Heart left ventricle (tissue), 16 donors: ENCODE measurements at places on chromosomes 12 and 14.
A peak's percentile ranks its signal among the peaks of the same experiment; 100 is the strongest.

GRCh38 chr12:131312793-131313545, 359.3 kb downstream of the ADGRD1 start:
- H3K4me3 ChIP-seq: no peak overlapping the region
- H3K36me3 ChIP-seq: no peaks in the 10 kb centered on the region
- no peaks in the 10 kb centered on the region for H3K4me1 ChIP-seq
- peaks cover 4% of the 10 kb centered on the region for H3K27me3 ChIP-seq
- DNase-seq: no peak

DNA sequence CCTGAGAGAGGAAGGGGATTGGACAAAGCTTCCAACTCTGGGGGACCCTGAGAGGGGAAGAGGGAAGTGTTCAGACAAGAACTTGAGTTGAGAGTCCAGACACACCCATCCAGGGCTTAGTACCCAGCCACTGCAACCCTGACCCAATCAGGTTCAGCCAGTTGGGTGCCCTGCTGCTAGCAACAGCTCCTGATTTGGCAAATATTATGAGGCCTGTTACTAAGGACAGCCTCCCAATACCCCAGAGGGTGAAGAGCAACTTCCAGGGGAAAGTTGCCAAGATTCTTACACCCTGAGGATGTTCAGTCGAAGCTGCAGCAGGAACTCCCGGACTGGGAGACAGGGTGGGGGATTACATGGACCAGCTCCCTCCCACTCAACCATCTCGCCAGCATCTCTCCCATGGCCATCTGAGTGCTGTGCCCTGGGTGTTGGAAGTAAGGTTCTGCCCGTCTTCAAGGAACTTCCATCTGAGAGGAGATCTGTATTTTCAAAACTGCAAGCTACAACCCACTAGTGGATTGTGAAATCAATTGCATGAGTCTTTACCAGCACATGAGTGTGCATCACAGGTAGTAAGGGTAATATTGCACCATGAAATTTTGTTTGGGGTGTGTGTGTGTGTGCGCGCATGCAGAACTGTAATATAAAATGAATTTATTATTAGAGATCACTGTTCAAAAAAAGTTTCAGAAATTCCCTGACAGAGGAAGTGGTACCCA, 11.5 kb upstream of the KRT78 start:
- no peaks in the 10 kb centered on the region for H3K4me1 ChIP-seq
- no peaks in the 10 kb centered on the region for H3K27me3 ChIP-seq
- no peaks in the 10 kb centered on the region for H3K36me3 ChIP-seq
- DNase-seq: peak; percentile 50

DNA sequence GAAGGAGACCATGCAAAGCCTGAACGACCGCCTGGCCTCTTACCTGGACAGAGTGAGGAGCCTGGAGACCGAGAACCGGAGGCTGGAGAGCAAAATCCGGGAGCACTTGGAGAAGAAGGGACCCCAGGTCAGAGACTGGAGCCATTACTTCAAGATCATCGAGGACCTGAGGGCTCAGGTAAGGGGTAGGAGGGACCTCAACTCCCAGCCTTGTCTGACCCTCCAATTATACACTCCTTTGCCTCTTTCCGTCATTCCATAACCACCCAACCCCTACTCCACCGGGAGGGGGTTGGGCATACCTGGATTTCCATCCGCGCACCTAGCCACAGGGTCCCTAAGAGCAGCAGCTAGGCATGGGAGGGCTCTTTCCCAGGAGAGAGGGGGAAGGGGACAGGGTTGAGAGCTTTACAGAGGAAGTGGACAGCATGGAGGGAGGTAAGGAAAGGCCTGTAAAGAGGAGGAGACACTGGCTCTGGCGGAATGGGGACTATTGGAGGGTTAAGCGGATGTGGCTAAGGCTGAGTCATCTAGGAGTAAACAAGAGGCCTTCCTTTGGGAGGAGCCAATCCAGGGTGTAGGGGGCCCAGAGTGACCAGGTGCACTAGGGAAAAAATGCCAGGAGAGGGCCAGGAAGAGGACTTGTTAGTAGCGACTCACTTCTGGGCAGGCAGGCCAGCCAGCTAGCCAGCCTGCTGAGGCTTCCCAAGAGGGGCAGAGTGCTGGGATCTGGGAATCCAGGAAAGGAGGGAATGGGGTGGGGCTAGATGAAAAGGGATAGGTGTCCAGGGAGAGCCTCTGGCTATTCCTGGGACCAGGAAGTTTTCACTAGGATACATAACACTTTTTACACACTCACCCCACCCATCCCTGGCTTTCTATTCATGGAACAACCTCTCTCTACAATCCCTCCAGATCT, 754 bp downstream of the KRT18 start:
- no peak overlapping the region for H3K27ac ChIP-seq
- DNase-seq: no peak
- no peaks in the 10 kb centered on the region for H3K27me3 ChIP-seq
- no peaks in the 10 kb centered on the region for H3K4me1 ChIP-seq
- peak overlapping the region; percentile 51 for H3K4me3 ChIP-seq

DNA sequence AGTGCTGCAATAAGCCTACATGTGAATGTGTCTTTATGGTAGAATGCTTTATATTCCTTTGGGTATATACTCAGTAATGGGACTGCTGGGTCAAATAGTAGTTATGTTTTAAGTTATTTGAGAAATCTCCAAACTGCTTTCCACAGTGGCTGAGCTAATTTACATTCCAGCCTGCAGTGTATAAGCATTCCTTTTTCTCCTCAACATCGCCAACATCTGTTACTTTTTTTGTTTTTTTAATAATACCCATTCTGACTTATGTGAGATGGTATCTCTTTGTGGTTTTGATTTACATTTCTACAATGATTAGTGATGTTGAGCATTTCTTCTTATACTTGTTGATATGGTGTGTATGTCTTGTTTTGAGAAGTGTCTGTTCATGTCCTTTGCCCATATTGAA, 1186.2 kb downstream of the BCL11B start:
- no peaks in the 10 kb centered on the region for H3K4me1 ChIP-seq
- DNase-seq: no peak
- H3K36me3 ChIP-seq: no peaks in the 10 kb centered on the region
- H3K27me3 ChIP-seq: no peaks in the 10 kb centered on the region
- no peak overlapping the region for H3K27ac ChIP-seq

- H3K36me3 ChIP-seq: peaks cover 16% of the 10 kb centered on the region
- H3K4me1 ChIP-seq: peaks cover 54% of the 10 kb centered on the region
- H3K4me3 ChIP-seq: no peak overlapping the region
These were observed 7.2 kb upstream of the SELPLG start for GRCh38 chr12:108640802-108641445.

GRCh38 chr12:108884116-108885012, 4.5 kb downstream of the DAO start:
- peak; percentile 58 for DNase-seq
- no peaks in the 10 kb centered on the region for H3K36me3 ChIP-seq
- H3K4me1 ChIP-seq: no peaks in the 10 kb centered on the region
- H3K27ac ChIP-seq: no peak overlapping the region
- H3K27me3 ChIP-seq: no peaks in the 10 kb centered on the region

GRCh38 chr14:23589606-23590005, 11.0 kb upstream of the JPH4 start:
- H3K27me3 ChIP-seq: no peaks in the 10 kb centered on the region
- H3K4me3 ChIP-seq: no peak overlapping the region
- peaks cover 7% of the 10 kb centered on the region for H3K4me1 ChIP-seq
- no peak overlapping the region for H3K27ac ChIP-seq

DNA sequence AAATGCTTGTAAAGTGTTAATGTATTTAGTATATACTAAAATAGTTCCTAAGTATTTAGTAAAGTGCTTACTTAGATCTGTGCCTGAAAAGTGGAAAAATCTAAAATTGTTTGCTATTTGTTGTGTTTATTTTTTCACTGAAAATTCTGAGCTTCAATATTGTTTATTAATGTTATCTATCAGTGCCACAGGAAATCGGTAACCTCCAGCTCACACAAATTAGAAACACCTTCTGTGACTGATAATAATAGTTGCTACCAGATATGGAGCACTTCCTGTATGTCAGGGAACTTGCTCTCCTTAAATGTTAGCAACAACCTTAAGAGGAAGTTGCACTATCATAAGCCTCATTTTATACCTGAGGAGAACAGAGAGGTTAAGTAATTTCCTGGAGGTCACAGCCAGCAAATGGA, 723 bp upstream of the LRP10 start:
- DNase-seq: no peak
- H3K36me3 ChIP-seq: peaks cover 27% of the 10 kb centered on the region

- H3K4me1 ChIP-seq: no peaks in the 10 kb centered on the region
- H3K4me3 ChIP-seq: no peak overlapping the region
- no peaks in the 10 kb centered on the region for H3K36me3 ChIP-seq
- H3K27ac ChIP-seq: no peak overlapping the region
- no peaks in the 10 kb centered on the region for H3K27me3 ChIP-seq
- DNase-seq: no peak
These were observed 24.7 kb upstream of the P2RX4 start for GRCh38 chr12:121184984-121185889.

DNA sequence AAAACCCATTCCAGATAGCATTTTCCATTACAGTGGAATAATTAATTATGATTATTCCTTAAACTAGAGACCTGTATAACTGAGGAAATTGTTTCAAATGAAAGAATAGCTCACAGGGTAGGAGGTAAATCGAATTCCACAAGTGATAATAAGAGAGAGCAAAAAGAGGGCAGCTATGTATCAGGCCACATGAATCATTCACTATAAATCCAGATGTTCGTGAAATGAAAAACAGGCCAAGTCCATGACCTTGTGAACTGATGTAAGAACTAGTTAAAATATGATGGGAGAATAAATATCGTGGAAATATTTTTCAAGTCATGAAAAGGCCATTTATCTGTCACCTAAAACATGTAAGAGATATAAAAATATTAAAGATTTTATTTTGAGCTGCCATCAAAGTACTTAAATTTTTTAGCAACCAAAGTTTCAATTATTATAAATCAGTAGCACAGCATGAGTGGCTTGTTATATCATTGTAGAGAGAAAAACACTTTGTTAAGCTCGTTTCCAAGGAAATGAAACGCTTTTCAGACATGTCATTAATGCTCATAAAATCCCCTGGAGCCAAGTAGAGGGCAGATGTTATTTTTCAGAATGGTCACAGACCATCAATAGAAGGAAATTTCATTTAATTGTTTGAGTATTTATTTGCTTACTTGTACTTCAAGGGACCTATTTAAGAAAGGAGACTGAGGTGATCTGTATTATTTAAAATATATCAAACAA, 120.6 kb upstream of the CDKN3 start:
- no peaks in the 10 kb centered on the region for H3K36me3 ChIP-seq
- no peak overlapping the region for H3K27ac ChIP-seq
- DNase-seq: no peak
- H3K4me3 ChIP-seq: no peak overlapping the region

- no peaks in the 10 kb centered on the region for H3K4me1 ChIP-seq
- H3K27ac ChIP-seq: peak overlapping the region; percentile 92
- H3K4me3 ChIP-seq: peak overlapping the region; percentile 97
- DNase-seq: peak; percentile 64
- H3K27me3 ChIP-seq: no peaks in the 10 kb centered on the region
These were observed 962 bp downstream of the LEMD3 start for GRCh38 chr12:65170209-65170881.

GRCh38 chr14:101588286-101588975, 27.1 kb downstream of the DIO3 start:
- H3K27ac ChIP-seq: no peak overlapping the region
- H3K4me1 ChIP-seq: no peaks in the 10 kb centered on the region
- H3K4me3 ChIP-seq: no peak overlapping the region
- H3K27me3 ChIP-seq: no peaks in the 10 kb centered on the region

- H3K27me3 ChIP-seq: no peaks in the 10 kb centered on the region
- no peak for DNase-seq
- H3K4me3 ChIP-seq: no peak overlapping the region
- H3K36me3 ChIP-seq: no peaks in the 10 kb centered on the region
These were observed 10.1 kb upstream of the CLEC12A start for GRCh38 chr12:9961106-9961505.

DNA sequence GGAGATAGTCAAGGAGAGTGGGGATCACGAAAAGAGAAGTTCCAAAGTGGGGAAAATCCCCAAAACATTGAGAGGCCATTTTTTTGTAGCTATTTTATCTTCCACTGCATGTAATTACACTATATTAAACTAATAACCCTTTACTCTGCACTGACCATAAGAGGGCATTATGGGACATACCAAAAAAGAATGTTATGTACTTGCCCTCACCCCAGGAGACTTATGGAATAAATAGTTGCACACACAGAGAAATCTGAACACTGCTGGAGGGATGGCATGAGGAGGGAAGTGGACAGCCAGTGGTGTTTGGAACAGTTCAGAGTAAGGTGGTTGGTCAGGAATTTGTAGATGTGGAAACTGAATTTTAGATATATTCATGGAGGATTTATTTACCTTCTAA, 422.9 kb downstream of the SNAPC1 start:
- DNase-seq: no peak
- no peaks in the 10 kb centered on the region for H3K4me1 ChIP-seq
- no peaks in the 10 kb centered on the region for H3K36me3 ChIP-seq
- H3K4me3 ChIP-seq: no peak overlapping the region

DNA sequence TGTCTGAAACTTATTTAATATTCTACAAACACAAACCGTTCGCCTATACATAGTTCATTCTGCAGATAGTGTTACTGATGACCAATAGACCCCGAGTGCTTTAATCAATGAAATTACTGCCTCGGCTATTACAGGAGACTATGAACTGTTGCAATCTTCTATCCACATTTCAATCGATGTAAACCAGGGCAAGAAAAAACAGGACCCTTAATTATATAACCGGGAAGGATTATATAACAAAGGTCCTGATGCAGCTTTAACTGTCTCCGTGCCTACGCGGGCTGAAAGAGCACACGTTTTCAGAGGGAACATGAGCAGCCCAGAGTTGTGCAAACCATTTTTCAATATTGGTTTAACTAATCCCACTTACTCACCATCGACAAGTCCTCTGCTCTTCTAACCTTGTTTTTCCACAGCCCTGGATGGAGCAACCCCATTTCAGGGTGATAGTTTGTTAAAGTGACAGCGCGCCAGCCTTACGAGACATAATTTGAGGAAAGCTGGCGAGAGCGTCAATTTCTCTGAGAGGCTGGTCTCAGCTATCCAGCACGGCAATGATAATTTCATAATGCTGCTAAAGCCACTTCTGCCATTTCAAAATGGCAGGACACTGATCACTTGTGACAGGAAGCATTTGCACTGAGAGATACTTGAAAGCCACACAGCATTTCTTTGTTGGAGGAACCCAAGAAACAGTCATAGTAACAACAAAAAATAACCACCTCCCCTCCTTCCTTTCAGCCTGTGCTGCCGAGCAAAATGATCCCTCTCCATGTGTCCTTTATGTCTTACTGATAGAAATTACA, 184.6 kb downstream of the FOXN3 start:
- no peak overlapping the region for H3K4me3 ChIP-seq
- no peaks in the 10 kb centered on the region for H3K27me3 ChIP-seq
- no peak overlapping the region for H3K27ac ChIP-seq
- no peaks in the 10 kb centered on the region for H3K36me3 ChIP-seq
- no peak for DNase-seq
